NCI-H2171 (cell line): ENCODE measurements at places on chromosomes 2 and 18.

- no peak for DNase-seq
These were observed 89.6 kb downstream of the BCL2 start for GRCh38 chr18:63229971-63230370.

DNA sequence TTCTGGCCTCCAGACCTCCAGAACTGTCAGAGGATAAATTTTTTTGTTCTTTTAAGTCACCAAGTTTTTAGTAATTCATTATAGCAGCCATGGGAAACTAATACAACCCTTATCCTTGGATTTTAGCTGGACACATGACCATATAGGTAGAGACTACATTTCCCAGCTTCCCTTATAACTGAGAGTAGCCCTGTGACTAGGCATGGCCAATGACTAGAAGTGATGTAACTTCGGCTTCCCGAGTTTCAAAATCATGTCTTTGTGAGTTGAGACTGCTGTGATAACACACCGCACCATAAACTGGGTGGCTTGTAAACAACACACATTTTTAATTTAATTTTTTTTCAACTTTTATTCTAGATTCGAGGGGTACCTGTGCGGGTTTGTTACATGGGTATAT, 134.0 kb upstream of the SERTAD2 start:
- no peak for DNase-seq

GRCh38 chr2:241948901-241949735, 79.6 kb downstream of the RTP5 start:
- no peak for DNase-seq

- DNase-seq, result no peak
These were observed 20.4 kb upstream of the CD226 start for GRCh38 chr18:69968039-69968438.

GRCh38 chr18:9433671-9434121, 41.6 kb upstream of the RALBP1 start:
- peak; percentile 71 for DNase-seq

DNA sequence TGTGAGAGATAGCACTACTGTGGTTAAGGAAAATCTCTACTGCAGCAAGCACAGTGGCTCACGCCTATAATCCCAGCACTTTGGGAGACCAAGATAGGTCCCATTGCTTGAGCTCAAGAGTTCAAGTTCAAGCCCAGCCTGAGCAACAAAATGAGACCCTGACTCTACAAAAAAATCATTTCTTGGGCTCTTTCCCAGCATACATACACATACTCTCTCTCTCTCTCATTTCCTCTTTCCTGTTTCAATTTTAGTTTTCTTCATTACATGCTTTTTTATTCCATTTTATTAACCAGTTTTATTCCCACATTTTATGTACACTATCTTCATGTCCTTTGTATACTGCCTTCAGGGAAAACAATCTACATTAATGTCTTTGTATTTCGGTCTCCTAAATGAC, 14.6 kb downstream of the WDR33 start:
- no peak for DNase-seq

GRCh38 chr2:155703917-155704316, 628.6 kb downstream of the NR4A2 start:
- no peak for DNase-seq

DNA sequence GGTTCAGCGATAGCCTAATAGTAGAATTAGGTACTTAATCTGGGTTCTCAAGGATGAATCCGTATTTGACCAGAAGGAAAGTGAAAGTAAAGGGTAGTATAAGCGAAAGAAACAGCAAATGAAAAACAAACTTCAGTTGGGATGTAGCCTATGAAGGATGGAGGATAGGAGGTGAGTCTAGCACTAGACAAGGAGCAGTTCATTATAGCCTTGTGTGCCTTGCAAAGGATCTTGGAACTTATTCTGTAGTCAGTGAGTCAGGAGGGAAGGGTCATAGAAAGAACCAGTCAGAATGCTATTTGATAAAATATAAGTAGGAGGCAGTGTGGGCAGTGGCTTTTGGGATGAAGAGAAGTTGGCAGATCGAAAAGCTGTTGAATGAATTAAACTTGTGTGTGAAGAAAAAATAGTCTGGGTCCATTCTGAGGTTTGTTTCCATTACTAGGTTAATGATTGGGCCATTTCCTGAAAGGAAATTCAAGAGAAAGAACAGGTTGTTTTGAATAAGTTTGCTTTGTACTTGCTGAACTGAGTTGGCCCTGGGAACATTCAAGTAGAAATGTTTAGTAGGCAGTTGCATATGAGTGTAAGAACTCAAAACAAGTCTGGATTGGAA, 48.5 kb downstream of the ANKRD12 start:
- no peak for DNase-seq

DNA sequence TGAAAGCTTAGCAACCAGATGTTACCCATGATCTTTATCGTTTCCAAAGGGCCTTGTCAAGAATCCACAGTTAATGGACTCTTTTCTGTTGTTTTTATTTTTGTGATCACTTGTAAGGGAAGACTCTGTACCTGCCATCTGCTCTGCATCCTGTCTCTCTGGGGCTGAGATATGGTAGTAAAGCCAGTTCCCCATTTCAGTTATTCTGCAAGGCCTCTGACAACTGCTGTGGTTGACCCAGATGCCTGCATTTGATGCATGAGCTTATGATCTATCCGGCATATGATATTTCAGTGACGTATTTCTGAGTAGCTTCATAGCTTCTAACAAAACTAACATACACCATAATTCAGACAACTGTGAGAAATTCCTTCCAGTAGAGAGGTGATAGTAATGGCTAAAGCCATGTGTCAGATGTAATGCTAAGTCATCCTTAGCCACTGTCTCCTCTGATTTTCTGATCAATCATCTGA, 105.1 kb downstream of the TPO start:
- DNase-seq, result no peak

- DNase-seq, result no peak
These were observed 27.9 kb downstream of the G6PC2 start for GRCh38 chr2:168929031-168929430.

- DNase-seq, result no peak
These were observed 26.9 kb downstream of the EHD3 start for GRCh38 chr2:31260870-31261269.

GRCh38 chr2:232779934-232780333, 3.6 kb upstream of the KCNJ13 start:
- no peak for DNase-seq

GRCh38 chr18:22691946-22692710, 241.0 kb upstream of the RBBP8 start:
- no peak for DNase-seq

GRCh38 chr2:186255823-186256222, 230.2 kb upstream of the ZC3H15 start:
- no peak for DNase-seq

GRCh38 chr2:232482301-232483238, 5.1 kb downstream of the ECEL1 start:
- DNase-seq, result no peak

DNA sequence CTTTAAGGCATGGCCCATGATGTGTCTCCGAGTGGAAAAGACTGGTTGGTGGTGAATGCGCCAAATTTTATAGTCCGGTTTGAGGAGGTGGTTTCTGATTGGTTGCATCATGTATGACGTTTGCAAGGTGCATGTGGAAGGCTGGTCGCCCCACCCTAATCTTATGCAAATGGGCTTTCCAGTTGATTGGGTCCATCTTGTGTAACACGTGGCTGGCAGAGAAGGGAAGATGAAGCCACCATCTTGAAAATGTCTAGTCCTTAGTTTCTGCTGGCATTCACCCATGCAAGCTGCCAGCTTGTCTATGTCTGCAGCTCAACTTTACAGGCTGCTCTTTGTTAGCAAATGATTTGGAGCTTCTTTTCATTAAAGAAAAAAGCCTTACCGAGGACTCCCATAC, 132.2 kb downstream of the PIK3C3 start:
- DNase-seq, result no peak

DNA sequence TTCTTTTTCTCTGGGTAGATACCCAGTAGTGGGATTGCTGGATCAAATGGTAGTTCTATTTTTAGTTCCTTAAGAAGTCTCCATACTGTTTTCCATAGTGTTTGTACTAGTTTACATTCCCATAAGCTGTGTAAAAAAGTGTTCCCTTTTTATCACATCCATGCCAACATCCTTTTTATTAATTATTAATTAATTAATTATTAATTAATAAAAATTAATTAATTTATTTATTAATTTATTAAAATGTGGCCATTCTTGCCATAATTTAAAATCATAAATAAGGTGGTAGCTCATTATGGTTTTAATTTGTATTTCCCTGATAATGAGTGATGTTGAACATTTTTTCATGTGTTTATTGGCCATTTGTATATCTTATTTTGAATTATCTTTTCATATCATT, 234.3 kb upstream of the FBXO11 start:
- no peak for DNase-seq

DNA sequence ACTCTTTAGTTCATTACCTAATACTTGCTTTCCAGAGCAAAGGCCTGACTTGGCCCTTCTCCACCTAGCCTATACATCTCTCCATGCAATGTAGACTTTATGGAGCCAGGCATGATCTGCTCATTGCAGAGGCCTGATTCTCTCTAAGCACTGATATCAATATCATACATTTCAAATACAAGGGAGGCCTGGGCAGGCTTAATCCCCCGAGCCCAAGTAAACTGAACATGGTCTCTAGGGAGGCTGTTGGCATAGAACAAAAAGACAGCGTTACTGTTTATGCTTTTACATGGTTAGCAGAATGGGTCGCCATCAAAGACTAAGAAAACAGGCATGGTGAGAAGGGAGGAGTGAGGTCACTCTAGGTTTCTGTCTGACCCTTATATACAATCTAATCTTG, 695.1 kb downstream of the ZEB2 start:
- DNase-seq, result no peak

DNA sequence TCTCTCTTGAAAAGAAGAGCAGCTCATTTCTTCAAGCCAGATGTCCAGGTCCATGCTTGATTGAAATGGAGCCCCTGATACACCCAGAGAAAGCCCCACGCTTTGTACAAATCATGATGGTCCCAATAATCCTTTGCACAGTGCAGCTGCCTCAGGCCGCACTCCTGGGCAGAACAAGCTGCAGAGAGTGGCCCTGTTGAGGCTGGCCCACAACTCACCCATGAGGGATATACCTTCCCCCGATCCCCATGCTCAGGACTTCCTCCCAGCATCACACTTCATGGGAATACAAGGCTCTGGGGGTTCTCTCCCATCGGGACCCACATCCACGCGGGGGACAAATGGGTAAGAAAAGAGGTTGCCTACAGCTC, 181.8 kb downstream of the CTIF start:
- no peak for DNase-seq

DNA sequence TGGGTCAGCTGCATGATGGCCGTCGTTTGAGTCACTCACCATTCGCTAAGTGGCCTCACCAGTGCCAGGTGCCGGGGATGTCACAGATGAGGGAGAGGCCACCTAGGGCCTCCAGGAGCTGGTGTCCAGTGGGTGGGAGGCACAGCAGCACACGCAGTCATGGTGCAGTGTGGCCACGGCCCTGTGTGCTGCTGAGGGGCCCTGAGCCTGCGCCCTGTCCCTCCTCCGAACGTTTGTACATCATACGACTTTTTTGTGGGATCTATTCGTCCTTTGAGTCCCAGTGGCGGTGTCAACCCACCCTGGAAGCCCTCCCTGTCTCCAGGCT, 30.1 kb upstream of the ODC1 start:
- DNase-seq, result no peak

- no peak for DNase-seq
These were observed 46.8 kb upstream of the FAM98A start for GRCh38 chr2:33645861-33646260.

- DNase-seq, result no peak
These were observed 68.7 kb downstream of the NCK2 start for GRCh38 chr2:105813405-105813804.

GRCh38 chr18:34760444-34760843, 50.3 kb downstream of the DTNA start:
- no peak for DNase-seq

- DNase-seq, result no peak
These were observed 473.9 kb downstream of the ARHGAP15 start for GRCh38 chr2:143603035-143603655.

- no peak for DNase-seq
These were observed 192.7 kb upstream of the TANK start for GRCh38 chr2:160967523-160967922.

DNA sequence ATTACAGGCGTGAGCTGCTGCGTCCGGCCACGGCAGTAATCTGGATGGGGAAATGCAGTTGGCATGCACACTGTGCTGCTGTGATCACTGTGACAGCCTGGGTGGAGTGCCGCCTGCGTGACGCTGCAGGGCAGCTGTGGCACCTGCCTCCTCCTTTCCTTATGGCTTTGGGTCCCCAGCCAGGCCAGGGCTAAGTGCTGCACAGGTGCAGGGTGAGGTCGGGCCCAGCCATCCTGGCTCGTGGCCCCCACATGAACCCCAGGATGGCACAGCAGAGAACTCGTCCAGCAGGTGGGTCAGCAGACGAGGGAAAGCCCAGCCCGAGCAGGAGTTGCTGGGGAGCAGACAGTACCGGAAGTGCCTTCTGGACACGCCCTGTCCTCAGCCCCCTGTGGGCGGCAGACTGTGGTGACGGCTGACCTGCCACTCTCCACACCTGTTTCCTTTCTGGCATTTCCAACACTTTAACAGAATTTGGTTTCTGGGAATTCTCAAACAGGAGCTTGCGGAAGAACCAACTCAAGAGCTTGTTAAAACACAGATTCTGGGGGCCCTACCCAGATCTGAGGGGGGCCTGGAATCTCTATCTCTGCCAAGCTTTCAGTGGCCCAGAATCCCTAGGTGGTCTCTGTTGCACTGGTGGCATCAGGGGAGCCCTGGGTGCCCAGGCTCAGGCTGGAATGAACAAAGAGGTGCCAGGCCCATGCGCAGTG, 16.9 kb downstream of the HS1BP3 start:
- DNase-seq, result no peak

- no peak for DNase-seq
These were observed 121.3 kb downstream of the CDC42EP3 start for GRCh38 chr2:37550190-37550589.

DNA sequence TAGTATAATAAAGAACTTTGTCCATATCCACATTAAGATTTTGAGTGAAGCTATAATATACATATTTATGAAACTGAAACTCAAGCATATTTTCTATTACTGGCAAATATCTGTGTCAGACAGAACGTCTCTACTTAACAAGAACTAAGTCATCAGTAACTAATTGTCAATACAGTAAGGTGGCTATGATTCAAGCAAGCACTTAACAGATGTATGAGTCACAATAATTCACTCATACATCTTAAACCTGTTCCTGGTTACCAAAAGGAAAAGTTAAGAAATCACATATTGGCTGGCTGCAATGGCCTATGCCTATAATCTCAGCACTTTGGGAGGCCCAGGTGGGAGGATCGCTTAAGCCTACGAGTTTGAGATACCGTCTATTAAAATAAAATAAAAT, 96.0 kb downstream of the SOS1 start:
- DNase-seq, result no peak

DNA sequence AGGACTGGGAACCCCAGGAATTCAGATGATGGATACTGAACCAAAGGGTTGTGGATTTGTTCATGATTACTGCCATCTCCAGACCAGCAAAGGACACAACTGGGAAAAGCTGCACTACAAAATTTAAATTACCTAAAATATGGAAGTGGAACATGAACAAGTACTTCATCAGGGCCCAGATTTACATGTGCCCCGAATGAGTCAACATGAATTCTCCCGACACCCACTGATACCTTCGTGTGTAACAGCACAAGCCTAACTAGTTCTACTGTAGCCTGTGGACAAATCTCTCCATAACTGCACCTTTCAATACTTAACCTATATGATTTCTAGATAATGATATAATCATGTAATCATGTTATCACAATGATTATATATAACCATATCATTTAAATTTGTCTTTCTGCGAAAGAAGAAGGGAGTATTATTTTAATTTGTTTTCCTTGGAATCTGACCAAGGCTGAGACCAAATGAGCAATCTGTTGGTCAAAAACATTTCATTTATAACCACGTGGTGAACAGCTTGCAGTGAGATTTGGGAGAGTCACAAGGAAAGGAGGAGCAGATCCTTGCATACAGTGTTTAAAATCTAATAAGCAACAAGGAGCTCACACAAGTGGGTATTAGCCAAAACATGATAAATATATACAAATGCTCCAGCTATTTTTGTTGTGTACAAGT, 70.5 kb downstream of the CACNB4 start:
- DNase-seq, result no peak
